ENCODE measurements at places on chromosomes 2 and 18.

DNA sequence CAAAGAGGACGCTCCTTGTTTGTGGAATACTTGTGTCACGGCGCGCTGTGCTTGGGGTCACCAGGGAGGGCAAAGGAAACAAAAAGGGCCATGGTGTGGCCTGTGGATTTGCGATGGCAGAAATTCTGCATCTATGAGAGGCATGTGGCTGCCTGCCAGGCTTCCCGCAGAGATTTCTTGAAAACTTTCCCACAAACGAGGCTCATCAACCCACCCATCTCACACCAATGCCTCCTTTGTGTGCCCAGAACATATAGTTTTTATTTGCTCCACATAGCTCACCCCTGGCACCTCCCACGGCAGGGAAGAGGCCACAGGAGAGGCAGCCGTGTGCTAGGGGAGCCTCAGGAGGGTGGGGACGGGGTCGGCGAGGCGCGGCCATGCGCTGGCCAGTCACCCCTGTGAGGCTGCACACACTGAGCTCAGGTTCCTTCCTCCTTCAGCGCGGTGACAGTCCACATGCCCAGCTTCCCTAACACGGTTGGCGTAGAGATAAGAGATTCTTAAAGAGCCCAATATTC lies 100.3 kb downstream of the MBP start:
- no peak for DNase-seq

DNA sequence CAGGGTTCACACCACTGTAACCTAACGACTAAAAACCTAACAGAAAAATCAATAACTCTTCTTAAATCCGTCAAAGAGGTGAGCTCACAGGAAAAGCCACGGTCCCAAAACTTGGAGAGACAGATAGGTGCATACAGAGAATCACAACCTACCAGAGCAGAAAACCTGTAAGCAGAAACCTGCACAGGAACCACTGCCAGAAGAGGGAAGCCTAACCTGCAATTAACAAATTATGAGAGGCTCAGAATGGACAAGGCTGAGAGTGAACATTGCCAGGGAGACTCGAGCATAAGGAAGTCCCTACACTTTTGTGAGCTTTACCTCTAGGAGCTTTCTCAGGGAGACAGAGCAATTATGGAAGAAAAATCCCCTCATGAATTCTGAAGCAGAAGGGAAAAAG lies 156.2 kb upstream of the NETO1 start:
- DNase-seq = no peak

GRCh38 chr2:30252723-30253701 lies 21.7 kb downstream of the LBH start:
- peak; percentile 87 for DNase-seq

GRCh38 chr18:9249254-9249653 lies 85.3 kb upstream of the TWSG1 start:
- no peak for DNase-seq

GRCh38 chr18:35172451-35173035 lies 68.3 kb upstream of the ZNF397 start:
- DNase-seq = no peak

DNA sequence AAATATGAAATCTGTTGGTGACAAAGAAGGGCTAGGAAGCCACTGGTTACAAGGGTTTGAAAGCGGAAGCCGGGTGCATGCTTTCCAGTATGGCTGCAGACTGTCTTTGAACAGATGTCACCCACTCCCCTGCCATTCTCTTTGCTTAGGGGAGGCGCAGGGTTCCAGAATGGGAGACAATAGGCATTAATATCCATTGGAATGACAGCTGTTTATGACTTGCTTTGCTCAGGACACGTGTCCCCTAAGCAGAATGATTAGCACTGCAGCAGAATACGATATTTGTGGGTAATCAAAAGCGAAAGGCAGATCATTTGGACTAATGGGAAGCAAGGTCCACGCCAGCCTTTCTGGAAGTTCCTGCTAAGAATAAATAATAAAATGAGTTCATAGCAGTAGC lies 25.8 kb upstream of the NRP2 start:
- DNase-seq = no peak

DNA sequence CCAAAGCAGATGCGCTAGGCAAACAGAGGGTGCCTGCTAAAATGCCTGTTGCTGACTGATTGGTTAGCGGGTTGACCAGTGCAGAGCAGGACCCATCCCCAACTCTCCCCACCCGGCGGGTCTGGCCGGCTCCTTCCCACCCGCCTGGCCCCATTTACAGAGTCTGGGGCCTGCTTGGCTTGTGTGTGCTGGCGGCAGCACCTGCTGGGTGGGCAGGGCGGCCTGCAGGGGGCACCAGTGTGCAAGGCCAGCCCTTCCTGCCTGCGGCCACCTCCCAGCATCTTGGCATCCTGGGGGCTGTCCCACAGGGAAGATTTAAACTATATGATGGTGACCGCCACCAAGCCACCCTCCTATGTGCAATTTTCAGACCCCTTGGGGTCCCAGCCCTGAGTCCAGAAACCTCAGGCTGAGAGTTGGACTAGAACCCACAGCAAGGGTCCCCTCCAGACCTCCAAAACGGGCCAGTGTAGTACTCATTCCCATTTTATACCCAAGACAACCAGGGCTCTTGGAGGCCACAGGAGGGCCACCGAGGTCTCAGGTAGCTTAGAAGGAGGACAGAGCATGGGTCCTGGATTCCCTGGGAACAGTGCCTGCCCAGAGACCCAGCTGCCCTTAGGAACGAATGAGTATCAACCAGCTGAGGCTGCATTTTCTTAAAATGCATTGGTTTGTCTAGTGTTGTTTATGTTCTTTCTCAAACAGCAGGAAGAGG lies 173.6 kb downstream of the SMAD7 start:
- DNase-seq = peak; percentile 72

DNA sequence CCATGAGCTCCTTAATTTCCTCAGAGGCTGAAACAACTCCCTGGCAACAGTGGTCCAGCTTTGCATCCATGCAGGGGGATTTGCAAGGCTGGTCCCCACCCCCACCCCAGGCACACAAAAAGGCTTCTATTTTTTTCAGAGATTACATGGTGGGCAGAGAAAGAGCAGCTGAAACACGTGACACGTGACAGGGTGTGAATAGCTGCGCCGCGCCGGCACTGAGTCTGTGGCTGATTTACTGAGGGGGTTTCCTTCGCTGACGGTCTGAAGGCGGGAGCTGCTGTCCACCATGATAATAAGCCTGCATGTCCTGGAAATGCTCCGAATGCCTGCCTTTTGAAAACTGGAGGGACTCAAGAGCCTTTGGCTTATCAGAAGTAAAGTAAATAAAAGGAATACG lies 50.7 kb upstream of the APCDD1 start:
- DNase-seq = no peak
